ENCODE measurements at places on chromosomes 3 and 15.
A peak's percentile ranks its signal among the peaks of the same experiment; 100 is the strongest.

- no peak for DNase-seq
Measured at GRCh38 chr15:42726114-42726513, 10.8 kb downstream of the CDAN1 start.

DNA sequence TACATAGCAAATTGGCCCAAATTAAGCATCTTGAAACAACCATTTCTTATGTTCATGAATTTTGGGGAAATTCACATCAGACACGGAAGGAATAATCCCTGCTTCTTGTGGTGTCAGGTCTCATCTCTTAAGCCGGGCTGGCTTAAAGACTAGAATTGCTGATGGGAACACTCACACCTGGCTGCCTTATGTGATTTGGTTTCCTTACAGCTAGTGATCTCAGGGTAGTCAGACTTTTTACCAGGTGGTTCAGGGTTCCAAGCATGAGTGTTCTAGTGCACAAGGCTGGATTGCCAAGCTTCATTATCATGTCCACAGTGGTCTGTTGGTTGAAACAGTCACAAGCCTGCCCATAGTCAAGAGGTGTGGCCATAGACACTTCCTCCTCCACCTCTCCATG lies 20.3 kb upstream of the CCNL1 start:
- DNase-seq: no peak

GRCh38 chr15:35755237-35755802 lies 209.4 kb upstream of the DPH6 start:
- no peak for DNase-seq

GRCh38 chr3:57464801-57465200 lies 79.3 kb downstream of the DNAH12 start:
- DNase-seq: no peak

- DNase-seq: no peak
Measured at GRCh38 chr3:126112531-126113237, 28.8 kb upstream of the SLC41A3 start.

DNA sequence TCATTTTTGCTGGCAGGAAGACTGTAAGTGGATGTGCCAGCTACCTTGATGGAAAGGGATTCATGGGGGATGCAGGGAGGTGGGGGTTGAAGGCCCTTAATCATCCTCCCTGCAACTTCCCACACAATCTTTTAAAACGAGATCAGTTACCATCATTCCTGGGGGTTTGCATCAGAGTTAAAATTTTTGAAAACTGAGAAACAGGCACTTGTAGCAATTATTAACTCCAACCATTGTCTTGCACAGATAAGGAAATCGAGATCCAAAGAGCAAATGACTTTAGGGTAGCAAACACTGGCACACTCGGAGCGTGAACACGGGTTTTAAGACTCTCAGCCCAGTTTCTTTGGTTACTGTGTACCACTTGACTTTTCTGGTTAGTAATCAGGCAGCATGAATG lies 41.9 kb downstream of the GPD1L start:
- no peak for DNase-seq

- DNase-seq: no peak
Measured at GRCh38 chr3:115165701-115166100, 18.6 kb upstream of the ZBTB20 start.

DNA sequence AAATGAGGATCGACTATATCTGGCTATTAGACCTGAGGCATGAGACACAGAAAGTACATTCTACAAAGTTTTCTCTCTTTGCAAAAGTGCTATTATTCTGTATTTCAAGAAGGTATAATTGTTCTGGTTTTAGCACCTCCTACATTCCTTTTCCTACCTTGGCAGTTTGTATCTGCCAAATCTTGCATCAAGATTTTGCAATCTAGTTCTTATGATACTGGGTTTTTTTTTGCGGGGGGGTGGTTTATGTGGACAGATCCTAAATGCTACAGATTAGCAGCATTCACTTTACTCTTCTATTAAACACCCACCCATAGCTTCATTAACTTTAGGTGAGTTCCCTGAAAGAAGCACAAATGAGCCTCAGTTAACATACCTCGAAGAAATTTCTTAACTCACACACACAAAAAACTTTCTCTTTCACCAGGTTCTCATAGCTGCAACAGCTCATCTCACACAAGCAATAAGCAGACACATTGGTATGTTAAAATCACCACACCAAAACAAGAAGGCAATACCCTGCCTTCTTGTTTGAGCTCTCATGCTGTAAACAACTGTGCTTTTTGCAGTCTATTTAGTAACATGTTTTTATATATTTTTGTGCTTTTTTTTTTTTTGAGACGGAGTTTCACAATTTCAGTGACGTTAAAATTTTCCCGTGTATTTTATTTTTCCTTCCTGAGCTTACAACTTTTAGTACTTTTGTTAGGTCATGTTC lies 73.0 kb upstream of the VGLL4 start:
- no peak for DNase-seq

GRCh38 chr3:45940781-45941365 lies 2.4 kb upstream of the CXCR6 start:
- DNase-seq: no peak

- DNase-seq: no peak
Measured at GRCh38 chr3:128767094-128767750, 41.2 kb downstream of the RAB7A start.

DNA sequence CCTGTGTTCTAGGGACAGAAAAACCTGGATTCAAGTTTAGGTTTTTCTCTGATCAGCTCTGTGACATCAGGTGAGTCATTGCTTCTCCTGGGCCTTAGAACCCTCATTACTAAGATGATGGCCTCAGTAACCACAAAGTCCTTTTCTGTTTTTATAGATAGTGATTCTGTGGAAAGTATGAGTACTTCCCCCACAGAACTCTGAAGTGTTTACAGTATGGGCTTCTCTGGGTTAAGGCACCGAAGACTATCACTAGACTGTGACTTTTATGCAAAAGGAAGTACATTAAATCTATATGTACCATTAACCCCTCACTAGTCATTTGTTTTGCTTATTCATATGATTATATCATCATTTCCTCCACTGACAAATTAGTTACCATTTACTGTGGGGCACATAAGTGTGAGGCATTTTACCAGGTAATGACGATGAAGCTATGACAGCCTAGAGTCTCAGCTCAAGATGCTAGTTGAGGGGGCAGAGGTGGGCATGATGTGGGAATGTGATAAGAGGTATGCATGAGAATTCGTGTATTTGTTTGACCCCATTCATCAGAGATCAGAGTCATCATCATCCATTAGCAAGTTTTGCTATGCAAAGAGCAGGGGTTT lies 15.0 kb upstream of the RORA start:
- no peak for DNase-seq

DNA sequence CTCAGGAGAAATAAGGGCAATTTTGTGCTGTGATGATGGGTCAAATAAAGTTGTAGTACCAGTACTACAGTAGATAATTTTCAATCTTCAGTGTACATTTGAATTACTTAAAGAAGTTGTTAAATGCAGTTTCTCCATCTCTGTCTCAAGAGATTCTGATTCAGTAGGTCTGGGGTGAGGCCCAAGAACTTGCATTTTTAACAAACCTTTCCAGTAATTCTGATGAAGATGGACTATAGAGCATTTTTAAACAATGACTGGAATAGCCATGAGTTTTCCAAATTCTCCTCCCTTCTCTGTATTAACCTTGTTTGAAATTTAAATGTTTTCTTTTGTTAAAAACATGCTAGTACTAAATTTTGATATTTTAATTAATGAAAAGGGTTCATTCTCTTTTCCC lies 127.0 kb upstream of the CD96 start:
- DNase-seq: no peak

GRCh38 chr3:58670506-58671135 lies 4.0 kb upstream of the FAM3D start:
- no peak for DNase-seq

DNA sequence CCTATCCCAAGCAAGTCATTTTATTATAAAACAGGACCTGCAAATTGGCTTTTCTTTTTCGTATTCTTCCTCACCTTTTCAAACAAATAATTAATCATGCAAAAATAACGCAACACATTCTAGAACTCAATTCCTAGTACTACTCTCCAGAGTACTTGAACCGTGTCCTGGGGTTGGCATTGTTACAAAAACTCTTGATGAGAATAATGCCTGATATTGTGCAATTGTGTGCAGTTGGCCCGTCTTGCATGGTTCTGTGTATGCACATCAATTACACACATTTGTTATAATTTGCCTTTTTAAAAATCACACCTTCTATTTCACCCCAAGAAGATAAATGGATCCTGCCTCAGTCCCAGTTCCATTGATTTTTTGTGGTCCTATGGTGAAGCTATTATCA lies 205.4 kb downstream of the EPHB1 start:
- no peak for DNase-seq

DNA sequence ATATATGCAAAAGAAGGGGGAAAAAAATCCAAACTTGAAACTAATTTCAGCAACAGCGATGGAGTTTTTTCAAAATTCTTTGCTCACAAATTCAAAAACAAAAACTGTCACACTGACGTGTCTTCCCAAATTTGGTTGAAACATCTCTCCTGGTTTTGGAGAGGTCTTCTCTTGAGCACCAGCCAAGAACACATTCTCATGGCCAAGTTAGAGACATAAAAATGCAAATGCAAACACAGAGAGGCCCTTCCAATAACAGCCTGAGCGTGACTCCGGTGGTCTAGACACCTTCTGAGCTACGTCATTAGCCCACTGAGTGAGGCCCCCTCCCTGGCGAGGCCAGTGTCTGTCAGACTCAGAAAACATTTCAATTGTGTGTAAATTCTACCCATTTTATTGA lies 436.0 kb upstream of the PROK2 start:
- no peak for DNase-seq

DNA sequence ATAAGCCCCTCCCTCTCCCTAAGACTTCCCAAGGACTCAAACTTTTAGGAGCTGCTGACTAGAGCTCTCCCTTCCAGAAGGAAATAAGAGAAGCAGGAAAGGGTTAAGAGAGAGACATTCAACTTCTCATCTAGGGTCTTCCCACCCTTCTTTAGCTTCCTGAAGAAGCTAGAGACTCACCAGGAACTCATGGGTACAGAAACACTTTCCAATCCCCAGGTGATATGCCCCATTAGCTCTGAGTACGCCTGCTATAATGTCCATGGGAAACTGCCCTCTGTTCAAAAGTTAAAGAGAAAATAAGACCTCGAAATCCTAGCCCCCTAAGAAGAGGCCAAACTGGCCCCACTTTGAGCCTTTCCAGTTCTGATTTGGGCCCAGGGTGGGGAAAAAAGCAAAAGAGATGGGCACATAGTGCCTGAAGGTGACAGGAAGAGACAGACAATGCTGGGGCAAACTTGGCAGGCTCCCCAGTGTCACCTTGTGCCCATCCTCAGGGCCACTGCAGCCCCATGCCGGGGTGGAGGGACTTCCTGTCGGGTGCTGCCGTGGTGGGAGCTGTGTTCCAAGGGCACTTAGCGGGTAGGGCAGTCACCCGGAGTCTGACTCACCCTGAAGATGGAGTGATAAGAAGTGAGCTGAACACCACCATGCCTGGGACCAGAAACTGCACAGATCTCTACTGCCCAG lies 29.5 kb downstream of the CCDC12 start:
- DNase-seq: peak; percentile 53

DNA sequence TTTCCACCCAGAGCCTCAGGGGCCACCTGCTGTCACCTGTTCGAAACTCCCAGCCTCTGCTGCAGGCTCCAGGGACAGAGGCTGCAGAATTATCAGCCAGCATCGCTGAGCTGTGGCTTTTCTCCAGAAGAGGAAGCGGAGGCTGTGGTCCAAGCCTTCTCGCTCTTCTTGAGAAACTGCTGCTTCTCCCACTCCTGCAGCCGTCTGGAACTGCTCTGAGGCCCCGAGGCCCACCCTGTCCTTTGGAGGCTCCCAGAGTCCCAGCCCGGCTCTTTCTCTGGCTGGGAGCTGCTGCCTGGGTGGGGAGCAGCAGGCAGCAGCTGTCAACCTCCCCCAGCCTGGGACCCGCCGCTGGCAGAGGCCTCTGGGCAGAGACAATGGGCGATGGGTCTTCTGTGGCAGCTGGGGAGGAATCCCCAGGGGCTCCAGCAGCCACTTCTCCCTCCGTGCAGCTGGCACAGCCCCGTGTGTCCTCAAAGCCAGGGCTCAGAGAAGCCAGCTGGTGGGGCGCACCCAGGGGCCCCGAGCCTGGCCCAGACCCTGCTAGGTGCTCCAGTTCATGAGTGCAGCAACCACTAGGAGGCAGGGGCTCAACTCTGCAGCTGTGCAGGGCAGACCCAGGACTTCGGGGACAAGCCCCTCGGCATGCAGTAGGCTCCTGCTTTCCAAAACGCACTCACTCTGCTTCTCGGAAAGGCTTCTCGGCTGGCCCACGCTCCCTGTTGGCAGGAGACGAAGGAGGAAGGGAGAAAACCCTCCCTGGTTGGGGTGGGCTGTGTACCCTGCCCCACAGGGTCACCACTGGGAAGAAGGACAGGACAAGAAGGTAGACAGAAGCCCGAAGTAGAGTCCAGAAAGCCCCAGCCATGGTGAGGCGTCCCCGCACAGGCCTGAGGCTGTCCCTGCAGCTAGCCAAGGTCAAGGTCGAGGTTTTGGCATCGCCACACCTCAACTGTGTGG lies 49.9 kb upstream of the FURIN start:
- no peak for DNase-seq

DNA sequence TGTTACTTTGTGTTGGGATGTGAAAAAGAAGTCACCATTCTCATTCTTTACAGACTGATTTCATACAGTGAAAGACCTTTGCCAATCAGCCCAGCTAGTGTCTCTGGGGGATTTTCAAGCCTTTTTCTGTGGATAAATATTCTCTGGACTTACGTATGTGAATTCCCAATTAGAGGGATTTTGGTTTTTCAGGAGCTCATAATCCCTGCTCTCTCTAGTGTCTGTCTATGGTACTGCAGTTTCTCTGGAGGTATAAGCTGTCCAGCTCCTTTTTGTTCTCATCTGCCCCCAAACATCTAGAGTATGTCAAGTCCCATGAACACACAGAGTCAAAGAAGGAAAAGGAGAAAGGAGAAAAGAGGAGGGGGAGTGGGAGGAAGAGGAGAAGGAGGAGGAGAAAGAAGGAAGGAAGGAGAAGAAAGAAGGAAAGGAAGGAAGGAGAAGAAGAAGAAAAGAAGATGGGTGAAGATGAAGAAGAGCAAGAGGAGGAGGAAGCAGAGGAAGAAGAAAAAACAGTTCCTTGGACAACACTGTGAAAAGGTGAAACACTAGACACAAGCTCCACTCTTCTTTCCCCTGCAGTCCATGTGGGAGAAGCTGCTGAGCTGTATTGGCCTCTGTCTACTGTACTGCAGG lies 218.6 kb downstream of the GREM1 start:
- DNase-seq: no peak

- DNase-seq: no peak
Measured at GRCh38 chr15:46420990-46421389, 786.2 kb downstream of the SQOR start.

DNA sequence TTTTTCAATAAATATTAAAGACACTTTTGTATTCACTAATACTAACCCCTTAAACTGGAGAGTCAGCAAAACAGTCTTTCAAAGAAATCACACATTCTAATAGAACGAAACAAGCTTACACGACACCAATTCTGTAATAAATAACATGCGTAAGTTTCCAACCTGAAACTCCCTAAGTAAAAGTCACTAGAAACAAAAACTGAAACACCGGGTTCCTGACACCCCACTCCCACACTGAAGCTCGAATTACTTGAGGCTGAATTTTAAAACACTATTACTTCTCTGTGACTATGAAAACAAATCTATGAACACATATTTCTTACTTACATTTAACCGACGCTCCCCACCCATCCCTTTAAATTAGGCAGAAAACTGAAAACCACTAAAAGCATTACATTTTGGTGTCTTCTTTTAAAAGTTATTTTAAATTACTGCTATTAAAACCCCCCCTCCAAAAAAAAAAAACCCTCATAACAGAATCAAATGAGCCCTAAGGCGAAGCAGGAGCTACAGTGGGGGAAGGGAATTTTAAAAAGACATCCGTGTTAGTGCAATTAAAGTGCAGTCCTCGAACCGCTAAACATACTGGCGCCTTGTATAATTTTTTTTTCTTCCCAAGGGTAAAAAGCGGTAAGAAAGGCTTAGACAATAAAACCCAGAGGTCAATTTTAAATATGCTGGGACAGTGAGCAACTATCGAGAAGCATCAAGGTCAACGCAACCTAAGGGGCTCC lies 878 bp downstream of the SPPL2A start:
- peak; percentile 6 for DNase-seq

All from stimulated activated CD8-positive, alpha-beta memory T cell treated with anti-CD3 and anti-CD28 coated beads, Interleukin-15, amount 100 ng/mL, for 4 hours (primary cell).